Activated CD4-positive, CD25-positive, alpha-beta regulatory T cell treated with anti-CD3 and anti-CD28 coated beads, Interleukin-2, amount 50 U/mL, for 24 hours (primary cell): ENCODE measurements at places on chromosomes 3 and 15.

DNA sequence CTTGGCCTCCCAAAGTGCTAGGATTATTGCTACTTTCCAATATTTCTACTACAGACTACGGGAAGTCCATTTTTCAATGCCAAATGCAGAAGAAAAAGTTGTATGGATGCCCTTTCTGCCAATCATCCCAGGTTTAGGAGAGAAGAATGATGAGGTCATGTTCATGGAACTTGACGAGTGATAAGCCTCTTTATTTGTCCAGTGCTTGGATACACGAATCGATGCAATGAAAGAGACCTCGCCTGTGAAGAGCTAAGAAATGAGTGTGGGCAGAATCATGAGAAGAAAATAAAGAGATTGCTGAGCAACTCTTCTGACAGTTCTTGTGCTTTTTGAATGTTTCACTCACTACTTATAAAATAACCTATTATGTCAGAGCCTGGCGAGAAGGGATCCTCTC is 996 bp upstream of the SLC28A1 start:
- no peak for ATAC-seq

DNA sequence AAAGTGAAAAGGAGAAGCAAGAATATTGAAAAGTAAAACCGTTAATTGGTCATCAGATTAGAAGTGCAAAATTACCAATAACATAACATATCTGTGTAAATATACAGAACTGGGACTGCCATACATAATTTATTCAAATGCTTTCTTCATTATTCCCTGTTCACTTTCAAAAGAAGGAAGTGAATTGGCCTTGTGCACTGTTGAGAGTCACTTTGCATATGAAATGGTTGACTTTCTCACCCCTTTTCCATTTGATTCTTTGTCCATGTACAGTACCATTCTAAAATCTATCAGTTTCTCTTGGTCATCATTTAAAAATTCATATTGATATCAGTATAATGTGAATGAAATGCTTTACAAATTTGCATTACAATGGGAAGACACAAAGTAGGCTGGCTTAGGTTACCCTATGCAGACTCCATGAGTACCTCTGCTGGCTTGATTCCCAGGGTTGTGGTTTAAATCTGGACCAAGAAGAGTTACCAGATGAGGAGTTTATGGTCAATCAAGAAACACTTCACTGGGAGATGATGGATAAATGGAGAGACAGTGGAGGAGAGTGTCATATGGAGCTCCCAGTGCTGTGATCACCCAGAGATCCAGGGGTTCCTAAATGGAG is 210.9 kb upstream of the TOPAZ1 start:
- ATAC-seq = no peak

GRCh38 chr3:67386451-67386850 is 268.0 kb downstream of the SUCLG2 start:
- peak; percentile 84 for ATAC-seq

GRCh38 chr15:72285927-72286516 is 13.7 kb upstream of the PARP6 start:
- ATAC-seq = peak; percentile 78

- ATAC-seq = peak; percentile 68
Observed at GRCh38 chr3:138066383-138066782, 49.0 kb downstream of the DZIP1L start.

DNA sequence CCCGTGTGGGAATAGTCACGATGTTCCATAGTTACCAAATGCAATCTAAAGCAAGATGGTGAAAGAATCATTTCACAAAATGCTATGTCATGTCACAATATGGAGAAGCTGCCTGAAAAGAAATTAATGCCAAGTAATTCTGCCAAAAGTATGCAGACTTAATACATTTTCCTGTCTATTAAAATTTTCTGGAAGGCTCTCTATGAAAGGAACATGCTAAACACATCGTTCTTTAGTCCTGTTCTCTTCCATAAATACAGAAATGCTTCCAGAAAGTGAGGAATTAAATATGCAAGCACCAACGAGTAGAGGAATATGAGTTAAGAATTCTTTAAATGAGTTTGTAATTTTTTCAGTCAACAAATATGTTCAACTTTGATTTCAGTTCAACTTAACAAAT is 266.8 kb upstream of the CRBN start:
- no peak for ATAC-seq

DNA sequence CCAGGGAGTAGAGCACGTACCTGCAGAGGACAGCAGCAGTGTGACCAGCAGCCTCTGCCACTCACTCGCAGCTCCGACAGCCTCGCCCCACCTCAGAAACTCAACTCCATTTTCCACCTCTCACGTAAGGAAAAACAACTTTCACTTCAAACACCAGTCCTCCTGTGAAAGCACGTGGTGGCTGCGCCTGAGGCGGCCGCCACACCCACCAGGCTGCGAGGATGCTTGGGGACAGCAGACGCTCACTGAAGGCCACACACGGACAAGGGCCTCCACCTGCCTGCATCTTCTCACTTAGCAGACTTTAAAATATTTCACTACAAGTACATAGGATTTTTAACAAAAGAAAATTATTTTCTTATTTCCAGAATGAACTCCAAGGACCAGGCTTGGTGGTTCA is 67.9 kb downstream of the CYFIP1 start:
- no peak for ATAC-seq

- ATAC-seq = no peak
Observed at GRCh38 chr3:127264292-127264691, 23.6 kb downstream of the PRR20G start.

- no peak for ATAC-seq
Observed at GRCh38 chr3:71796290-71796689, 11.3 kb upstream of the PROK2 start.

DNA sequence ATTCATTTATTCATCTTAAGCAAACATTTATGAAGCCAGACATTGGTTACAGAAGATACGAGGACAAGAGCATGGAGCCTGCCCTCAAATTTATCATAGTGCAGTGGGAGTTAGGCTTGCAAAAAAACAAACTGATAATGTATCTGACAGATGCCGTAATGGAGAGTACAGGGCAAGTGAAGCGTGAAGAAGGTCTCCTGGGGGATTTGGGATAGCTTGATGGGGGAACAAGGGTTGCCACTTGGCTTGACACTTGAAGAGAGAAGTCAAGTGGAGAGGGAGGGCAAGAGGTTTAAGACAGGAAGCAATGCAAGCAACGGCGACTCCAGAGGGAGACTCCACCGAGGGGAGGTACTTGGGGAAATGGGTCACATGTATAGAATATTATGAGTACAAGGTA is 129.3 kb downstream of the SSR3 start:
- no peak for ATAC-seq

- ATAC-seq = no peak
Observed at GRCh38 chr3:118347396-118348168, 687.1 kb downstream of the IGSF11 start.

GRCh38 chr15:60538129-60538528 is 59.2 kb upstream of the ICE2 start:
- no peak for ATAC-seq

DNA sequence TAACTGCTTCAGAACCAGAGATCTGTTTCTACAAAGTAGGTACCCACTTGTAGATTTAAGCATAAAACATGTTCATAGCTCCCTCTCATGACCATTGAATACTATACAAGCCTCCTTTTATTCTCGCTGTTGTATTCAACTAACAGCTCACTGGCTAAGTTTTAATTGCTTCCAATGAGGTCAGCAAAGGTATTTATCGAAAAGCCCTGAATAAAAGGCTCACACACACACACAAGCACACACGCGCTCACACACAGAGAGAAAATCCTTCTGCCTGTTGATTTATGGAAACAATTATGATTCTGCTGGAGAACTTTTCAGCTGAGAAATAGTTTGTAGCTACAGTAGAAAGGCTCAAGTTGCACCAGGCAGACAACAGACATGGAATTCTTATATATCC is at the start of gene FGF7:
Gene FGF7 (plus strand): TSS at position 222 of the 400 bp plus-strand sequence. CDS start 1,056 bp downstream, outside the sequence.
- no peak for ATAC-seq

DNA sequence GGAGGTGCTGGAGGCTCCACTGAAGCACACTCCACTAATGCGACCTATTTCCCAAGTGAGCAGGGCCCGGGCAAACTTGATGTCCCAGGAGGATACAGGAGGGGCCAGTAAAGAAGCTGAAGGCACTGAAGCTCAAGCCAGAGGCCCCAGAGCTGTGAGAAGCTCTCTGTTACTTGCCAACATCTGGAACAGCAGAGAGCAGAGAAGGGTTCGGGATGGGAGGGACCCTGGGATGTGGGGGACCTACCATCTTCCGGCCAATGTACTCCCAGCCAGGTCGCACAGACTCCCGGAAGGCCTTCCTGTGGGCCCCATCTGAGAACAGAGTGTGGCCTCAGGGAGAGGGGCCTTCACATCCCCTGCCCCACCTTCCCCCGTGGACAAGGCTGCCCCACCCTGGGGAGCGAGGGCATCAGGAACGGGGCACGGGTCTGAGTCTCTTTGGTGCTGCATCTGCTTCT is 3.1 kb downstream of the HHATL start:
- no peak for ATAC-seq

DNA sequence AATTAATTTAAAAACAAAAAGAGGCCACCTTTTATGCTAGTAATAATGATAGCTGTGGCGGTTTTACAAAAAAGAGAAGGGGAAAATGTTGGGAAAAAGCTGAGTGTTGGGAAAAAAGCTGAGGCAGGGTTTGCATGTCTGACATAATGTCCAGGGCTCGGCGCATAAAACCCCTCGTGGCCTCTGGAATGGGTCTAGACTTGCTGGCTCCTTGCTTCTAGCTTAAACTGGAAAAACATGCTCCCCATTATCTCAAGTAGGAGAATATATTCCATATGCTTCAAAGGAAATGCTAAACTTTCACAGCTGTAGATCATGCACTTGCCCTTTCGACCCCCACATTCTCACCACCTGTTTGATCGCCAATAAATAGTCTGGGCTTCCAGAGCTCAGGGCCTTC is 53.0 kb downstream of the CYP19A1 start:
- no peak for ATAC-seq

- no peak for ATAC-seq
Observed at GRCh38 chr3:156892701-156893100, 66.5 kb downstream of the LEKR1 start.

- no peak for ATAC-seq
Observed at GRCh38 chr15:66872405-66872804, 170.4 kb downstream of the SMAD6 start.

- no peak for ATAC-seq
Observed at GRCh38 chr15:87487484-87487883, 769.1 kb downstream of the NTRK3 start.

GRCh38 chr3:38229036-38229435 is 36.6 kb upstream of the SLC22A13 start:
- ATAC-seq = no peak
